Activated CD4-positive, alpha-beta T cell treated with anti-CD3 and anti-CD28 coated beads, Interleukin-2, amount 50 U/mL, for 48 hours (primary cell): ENCODE measurements at places on chromosomes 4 and X.

- DNase-seq, result no peak
Measured at GRCh38 chrX:2416851-2417604, 83.7 kb downstream of the DHRSX start.

- DNase-seq, result no peak
Measured at GRCh38 chrX:137427816-137428215, 138.1 kb upstream of the ZIC3 start.

GRCh38 chrX:104310657-104311254, 56.0 kb upstream of the ESX1 start:
- DNase-seq, result no peak

- no peak for DNase-seq
Measured at GRCh38 chr4:146490106-146490505, 31.6 kb downstream of the SLC10A7 start.

GRCh38 chrX:136742721-136743379, 37.9 kb downstream of the ARHGEF6 start:
- DNase-seq, result no peak

- DNase-seq, result no peak
Measured at GRCh38 chr4:120065974-120066516, 603 bp downstream of the MAD2L1 start.

DNA sequence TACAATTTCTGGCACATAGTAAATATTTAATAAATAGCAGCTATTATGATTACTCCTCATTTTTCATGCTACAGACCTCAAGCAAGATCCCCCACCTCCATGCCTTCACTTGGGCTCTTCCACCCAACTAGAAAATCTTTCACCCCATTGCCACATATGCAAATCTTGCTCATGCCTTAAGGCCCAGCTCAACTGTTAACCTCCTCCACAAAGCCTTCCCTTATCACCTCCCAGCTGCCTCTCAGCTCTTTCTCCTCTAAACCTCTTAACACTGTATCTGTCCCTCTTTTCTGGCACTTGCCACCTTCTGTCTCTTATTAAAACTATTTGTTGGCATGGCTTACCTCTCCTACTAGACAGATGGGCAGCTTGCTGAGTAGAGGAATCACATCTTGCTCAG, 51.5 kb downstream of the PJA1 start:
- no peak for DNase-seq

DNA sequence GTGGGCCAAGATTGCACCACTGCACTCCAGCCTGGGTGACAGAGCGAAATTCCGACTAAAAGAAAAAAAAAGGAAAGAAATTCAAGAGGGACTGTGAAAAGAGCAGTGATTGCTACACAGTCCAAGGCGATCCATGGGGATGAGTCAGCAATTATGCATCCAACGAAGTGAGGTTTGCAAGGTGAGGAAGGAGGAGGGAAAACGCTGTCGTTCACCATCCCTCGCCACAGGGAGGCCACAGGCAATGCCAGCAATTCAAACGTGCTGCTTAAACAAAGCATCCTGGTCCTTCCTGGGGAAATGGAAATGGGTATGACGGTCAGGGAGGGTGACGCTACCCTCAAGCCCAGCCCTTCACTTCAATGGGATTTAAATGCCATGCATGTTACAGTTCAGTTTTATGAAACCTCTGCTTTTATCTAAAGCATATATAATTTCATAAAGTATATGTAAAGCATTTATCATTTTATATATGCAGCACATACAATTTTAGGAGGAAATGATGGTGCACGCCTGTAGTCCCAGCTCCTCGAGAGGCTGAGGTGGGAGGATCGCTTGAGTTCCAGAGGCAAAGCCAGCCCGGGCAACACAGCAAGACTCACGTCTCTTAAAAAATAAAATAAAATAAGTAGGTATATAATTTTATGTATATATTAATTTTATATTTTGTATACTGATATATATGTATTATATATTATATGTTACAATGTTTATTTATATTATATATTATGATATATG, 108.7 kb downstream of the DHRSX start:
- no peak for DNase-seq

DNA sequence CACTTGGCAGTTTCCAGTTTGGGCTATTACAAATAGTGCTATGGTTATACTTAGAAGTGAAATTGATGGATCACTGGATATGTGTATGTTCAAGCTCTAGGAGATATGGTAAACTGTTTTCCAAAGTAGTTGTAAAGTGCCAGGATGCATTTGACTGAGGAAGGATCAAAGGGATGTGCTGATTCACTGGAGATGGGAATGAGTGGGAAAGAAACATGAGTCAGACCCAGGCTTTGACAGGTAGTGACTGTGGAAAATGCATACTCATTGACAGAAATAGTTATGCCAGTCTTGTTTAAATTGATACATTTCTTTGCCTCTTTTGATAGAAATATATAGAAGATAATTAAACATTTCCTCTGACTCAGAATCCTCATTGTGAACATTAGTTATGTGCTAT, 77.9 kb downstream of the CEP135 start:
- no peak for DNase-seq

- no peak for DNase-seq
Measured at GRCh38 chr4:113365377-113365776, 315.9 kb downstream of the ANK2 start.

GRCh38 chrX:39728025-39728424, 369.7 kb downstream of the BCOR start:
- DNase-seq, result no peak

GRCh38 chrX:97629597-97629985, 745.9 kb downstream of the RPA4 start:
- no peak for DNase-seq

- DNase-seq, result no peak
Measured at GRCh38 chr4:20037745-20038144, 214.0 kb upstream of the SLIT2 start.

DNA sequence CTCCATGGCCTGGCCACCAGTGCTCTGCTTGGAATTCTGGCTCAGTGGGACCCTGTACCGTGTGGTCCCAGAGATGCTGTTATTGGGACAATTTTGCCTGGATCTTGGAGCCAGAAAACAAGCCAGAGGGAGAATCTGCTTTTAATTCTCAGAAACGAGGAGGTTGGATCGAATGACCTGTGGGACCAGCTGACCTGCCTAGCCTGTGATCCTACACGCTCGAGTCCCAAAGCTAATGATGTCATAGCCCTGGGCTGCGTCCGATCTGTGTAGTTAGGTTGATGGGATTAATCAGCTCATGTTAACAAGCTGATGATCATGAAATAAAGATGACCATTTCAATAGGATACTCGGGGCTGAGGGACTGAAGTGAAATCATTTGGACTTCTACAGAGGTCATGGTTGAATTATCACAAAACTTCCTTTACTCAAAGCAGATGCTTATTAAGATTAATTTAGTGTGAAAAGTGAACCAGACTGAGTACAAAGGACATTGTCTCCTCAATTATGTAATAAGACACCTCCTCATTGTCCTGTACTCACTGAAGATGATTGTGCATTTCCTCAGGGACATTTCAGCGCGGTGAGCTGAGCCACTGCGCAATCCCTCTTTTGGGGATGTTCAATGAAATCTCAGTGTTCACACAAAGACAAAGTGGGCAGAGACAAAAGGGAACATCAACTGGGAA, 51.9 kb upstream of the STX18 start:
- DNase-seq, result no peak

- no peak for DNase-seq
Measured at GRCh38 chr4:81737865-81738559, 266.3 kb upstream of the RASGEF1B start.

DNA sequence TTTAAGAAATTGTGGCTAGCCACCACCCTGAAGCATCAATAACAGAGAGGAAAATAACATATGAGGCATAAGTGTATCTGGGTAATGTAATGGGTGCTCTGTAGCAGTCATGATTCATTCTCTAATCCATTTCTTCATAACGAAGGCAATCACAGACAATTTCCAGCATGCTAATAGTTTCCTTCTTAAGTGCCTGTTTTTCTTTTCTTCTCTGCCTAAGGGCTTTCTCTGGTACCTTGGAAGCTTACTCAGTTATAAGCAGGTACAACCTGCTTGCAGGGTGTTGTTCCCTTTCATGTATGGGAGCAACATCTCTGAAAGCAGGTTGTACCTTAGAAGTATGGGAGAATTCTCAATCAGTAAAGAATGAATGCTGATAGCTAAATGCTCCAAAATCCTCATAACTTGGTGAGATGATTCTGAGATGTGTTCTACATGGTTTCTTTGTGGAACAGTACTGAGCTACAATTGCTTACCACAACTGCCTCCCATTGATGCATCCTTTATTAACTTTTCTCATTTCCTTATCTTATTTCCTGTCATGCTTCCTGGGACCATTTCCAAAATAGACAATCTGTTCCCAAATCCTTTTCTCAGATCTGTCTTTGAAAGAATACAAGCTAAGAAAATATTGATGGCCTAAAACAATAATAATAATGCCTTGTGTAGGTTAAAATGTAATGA, 247.6 kb downstream of the PAPSS1 start:
- no peak for DNase-seq

GRCh38 chrX:112746812-112747595, 67.3 kb upstream of the LHFPL1 start:
- no peak for DNase-seq

DNA sequence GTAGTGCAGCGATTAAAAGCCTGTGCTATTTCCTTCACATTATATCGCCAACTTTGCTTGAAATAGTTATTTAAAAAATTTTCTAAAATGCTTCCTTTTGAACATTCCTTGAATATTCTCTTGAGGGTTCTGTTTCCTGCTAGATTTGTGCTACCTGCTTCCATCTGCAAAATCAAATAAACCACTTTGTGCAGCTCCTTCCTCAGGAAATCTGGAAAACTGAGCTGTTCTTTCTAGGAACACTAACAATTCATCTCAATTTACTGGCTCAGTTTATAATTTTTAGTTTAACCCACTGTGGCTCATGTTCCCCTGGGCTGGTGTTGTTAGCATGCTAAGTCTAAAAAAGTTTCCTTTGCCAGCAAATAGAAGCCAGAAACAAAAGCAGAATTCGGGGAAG, 88.1 kb upstream of the LCORL start:
- DNase-seq, result no peak

DNA sequence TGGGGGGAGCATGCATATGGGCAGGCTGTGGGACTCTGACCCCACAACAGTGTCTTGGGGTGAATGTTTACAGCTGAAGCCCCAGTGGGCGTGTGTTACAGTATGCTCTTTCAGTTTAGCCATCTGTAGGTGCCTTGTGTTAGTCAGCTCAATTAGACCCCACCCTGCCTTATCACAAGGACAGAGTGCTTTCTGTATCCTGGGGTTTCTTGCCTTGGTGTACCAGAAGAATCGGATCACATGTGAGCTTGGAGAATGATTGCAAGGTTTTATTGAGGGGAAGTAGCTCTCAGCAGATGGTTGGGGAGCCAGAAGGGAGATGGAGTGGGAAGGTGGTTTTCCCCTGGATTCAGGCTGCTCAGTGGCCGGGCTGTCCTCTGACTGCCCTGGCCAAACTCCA, 27.3 kb downstream of the SH3BGRL start:
- DNase-seq, result no peak

DNA sequence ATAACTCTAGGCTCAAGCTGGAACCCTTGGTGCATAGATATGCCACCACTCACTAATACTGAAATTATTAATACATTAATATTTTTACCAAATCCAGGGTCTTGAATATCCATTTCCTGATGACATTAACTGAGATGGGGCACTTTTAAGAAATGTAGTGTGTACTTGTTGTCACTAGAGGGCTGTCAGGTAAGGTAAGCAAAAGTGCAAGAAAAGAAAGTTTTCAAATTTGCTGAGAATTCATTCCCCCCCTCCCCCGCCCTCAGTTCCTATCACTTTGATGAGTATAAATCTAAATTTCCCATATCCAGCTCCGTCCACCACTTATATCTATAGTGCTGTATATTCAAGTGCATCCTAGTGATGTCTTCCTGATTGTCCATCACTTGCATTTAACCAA, 20.5 kb upstream of the WDR44 start:
- no peak for DNase-seq

GRCh38 chr4:131119661-131120060, 2023.7 kb downstream of the C4orf33 start:
- DNase-seq, result no peak

DNA sequence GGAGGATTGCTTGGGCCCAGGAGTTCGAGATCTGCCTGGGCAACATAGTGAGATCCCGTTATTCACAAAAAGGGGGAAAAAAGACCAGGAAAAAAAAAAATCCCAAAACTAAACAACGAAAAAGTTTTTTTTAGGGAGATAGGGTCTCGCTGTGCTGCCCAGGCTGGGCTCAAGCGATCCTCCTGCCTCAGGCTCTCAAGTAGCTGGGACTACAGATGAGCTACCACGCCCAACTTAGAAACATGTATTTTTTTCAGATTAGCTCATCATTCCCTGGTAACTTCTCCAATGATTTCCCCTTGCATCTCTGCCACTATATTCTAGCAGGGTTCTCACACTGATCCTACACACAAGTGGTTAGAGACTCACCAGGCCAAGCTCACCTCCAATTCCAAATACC, 24.4 kb upstream of the IRAK1 start:
- no peak for DNase-seq

DNA sequence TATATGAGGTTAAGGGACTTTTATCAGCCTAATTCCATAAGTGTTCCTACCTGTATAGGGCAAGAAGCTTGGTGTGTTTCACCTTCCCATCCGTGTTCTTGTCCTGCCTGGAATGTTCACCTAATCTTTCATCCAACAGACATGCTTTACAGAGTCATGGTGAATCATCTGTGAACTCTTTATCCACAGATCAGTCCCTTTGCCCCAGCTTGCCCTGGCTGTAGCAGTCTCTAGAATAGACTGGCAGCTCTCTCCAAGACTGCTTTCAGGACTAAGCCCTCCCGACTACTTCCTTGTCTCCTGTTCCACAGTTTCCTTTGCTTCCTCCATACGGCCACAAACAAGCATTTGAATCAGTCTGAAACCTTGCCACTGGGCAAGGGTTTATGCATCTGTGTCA, 177.9 kb upstream of the IL15 start:
- DNase-seq, result no peak

DNA sequence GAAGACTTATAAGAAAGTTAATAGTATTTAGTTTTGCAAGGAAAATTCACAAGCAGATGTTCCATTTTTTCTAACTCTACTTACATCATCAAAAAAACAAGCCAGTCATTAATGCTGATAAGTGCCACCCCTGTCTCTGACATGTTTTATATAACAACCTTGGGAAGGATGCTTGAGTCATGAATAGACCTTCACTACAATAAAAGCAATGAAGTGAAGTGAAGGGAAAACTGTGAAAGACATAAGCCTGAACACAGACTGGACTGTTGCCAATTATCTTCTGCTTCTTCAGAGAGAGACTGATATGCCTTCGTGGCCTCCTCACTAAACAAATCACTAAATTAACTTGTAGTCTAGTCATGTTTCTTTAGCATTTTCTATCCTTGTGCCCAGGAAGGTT, 353.2 kb downstream of the PDHA2 start:
- DNase-seq, result no peak

- no peak for DNase-seq
Measured at GRCh38 chr4:110586131-110586850, 36.6 kb downstream of the PITX2 start.

- DNase-seq, result no peak
Measured at GRCh38 chr4:823761-824460, 2.0 kb downstream of the CPLX1 start.

- no peak for DNase-seq
Measured at GRCh38 chr4:20420916-20421602, 169.4 kb downstream of the SLIT2 start.

- DNase-seq, result no peak
Measured at GRCh38 chr4:184907216-184907615, 81.4 kb upstream of the ACSL1 start.

GRCh38 chrX:147877726-147878125, 34.0 kb upstream of the FMR1 start:
- DNase-seq, result no peak

GRCh38 chrX:2193273-2193592, 307.5 kb downstream of the DHRSX start:
- DNase-seq, result no peak

GRCh38 chr4:2807571-2807970, 14.7 kb downstream of the SH3BP2 start:
- DNase-seq, result no peak
